ENCODE measurements at places on chromosomes 11 and 22. TPM values are rescaled to one million over a fixed set of nuclear protein-coding genes. Genes with fewer than 3 reads are reported as not detected.

DNA sequence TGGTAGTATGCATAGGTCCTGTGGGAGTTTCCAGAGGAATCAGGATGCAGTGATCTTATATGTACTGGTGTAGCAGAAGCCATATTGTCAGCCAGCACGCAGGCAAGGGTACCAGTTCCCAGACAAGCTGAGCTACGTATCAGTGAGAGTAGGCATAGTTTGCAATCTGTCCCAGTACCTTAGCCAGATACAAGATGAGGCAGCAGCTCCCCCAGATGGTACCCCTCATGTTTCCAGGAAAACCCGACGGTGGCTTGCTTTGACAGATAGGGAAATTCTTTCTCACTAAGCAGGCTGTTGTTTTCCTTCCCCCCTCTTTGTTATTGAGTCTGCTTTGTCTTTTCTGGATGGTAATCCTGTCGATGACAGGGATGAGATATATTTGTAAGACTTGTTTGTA is 109.7 kb upstream of the RRM1 start:
- H3K27me3 ChIP-seq, result no peaks in the 10 kb centered on the region
- no peaks in the 10 kb centered on the region for H3K36me3 ChIP-seq
- peaks cover 31% of the 10 kb centered on the region for H3K4me1 ChIP-seq
- H3K27ac ChIP-seq, result no peak overlapping the region
- no peak overlapping the region for H3K4me3 ChIP-seq

GRCh38 chr11:65680192-65680743 is 17.6 kb upstream of the RELA start:
- no peak overlapping the region for H3K4me3 ChIP-seq
- DNase-seq, result no peak
- no peaks in the 10 kb centered on the region for H3K27me3 ChIP-seq
- no peaks in the 10 kb centered on the region for H3K4me1 ChIP-seq

DNA sequence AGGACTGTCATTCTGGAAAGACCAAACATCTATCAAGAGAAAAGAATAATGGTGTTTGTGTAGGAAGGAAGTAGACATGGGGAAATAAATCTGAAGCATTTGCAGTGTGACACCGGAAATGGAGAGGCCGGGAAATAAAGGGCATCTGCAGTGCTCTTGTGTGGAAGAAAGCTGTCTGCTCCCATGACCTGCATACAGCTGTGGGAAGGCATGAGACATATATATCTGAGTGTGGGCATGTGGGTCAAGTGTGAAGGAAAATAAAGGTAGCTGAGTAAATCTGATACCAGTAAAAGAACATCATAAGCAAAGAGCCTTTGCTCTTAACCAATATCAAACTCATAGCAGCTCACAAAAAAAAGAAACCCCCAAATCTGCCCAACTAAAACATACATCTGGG is 72.1 kb upstream of the OR5AK2 start:
- H3K36me3 ChIP-seq, result no peaks in the 10 kb centered on the region
- no peaks in the 10 kb centered on the region for H3K4me1 ChIP-seq
- H3K4me3 ChIP-seq, result no peak overlapping the region

DNA sequence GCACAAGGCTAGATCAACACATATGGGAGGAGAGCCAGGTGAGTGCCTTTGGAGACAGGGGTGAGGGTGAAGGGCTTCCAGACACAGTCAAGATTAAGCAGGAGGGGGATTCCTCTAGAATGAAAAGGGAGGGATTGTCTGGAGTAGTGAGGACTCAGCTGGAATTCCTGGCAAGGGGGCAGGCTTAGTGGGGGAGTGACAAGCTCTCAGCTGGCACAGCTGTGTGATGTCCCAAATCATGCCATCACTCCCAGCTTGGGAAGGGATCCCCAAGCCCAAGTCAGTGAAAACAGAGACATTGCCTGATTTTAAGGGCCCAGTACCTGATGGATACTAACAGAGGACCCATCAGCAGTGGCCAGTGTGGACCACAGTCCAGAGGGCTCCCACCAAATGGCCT is 119.0 kb downstream of the MPPED2 start:
- H3K4me1 ChIP-seq, result peaks cover 51% of the 10 kb centered on the region
- no peak for DNase-seq
- H3K36me3 ChIP-seq, result no peaks in the 10 kb centered on the region
- H3K27ac ChIP-seq, result no peak overlapping the region
- H3K4me3 ChIP-seq, result no peak overlapping the region
- no peaks in the 10 kb centered on the region for H3K27me3 ChIP-seq

DNA sequence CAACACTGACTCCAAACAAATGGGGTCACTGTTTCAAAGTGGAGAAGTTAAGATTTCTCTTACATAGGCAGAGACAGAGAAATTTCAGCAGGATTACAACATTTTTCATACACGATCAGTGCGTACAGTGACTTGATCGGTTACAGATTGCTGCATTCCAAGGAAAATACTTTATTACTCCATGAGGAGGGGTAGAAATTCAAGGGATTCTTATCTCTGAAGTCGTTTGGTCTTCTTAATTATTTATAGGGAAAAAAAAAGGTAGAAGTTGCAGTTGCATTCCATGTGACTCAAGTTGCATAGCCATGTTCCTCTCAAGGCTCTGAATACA is 10.7 kb upstream of the SMIM38 start:
- H3K27me3 ChIP-seq, result no peaks in the 10 kb centered on the region
- no peaks in the 10 kb centered on the region for H3K36me3 ChIP-seq
- H3K27ac ChIP-seq, result no peak overlapping the region
- H3K4me1 ChIP-seq, result no peaks in the 10 kb centered on the region

DNA sequence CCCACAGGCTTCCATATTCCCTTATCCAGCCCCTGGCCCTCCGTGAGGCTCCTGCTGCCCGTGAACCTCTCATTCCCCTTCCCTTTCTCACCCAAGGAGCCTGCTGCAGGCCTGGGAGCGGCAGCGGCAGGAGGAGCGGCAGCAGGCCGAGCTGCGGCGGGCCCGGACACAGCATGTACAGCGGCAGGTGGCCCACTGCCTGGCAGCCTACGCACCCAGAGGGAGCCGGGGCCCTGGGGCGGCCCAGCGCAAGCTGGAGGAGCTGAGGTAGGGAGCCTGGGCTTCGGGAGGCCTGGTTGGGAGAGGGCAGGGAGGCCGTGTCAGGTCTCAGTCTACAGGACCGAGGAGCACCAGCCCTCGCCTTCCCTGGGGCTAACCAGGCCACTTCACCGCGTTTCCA is 8.1 kb upstream of the SART1 start:
- no peak for DNase-seq
- no peak overlapping the region for H3K4me3 ChIP-seq
- H3K27me3 ChIP-seq, result peaks cover 9% of the 10 kb centered on the region
- no peaks in the 10 kb centered on the region for H3K4me1 ChIP-seq
- no peak overlapping the region for H3K27ac ChIP-seq

DNA sequence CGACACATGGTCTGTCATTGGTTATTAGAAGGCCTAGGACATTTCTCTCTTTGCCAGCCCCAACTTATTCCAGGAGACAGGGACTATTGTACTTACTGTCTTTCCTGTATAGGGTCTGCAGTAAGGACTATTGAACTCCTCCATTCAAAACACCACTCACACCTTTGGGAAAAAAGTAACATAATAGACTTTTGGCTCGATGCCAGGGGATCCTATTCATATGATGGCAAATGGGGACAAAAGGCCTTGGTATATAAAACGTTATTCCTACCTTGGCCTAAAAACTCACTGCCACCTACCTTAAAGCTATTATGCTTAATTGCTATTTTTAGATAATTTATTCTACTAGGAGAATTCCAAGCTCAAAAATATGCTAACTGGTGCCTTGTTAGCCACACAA is 6.3 kb upstream of the NDUFC2 start:
- no peak for DNase-seq
- H3K27ac ChIP-seq, result no peak overlapping the region
- H3K36me3 ChIP-seq, result no peaks in the 10 kb centered on the region
- H3K4me1 ChIP-seq, result no peaks in the 10 kb centered on the region
- no peaks in the 10 kb centered on the region for H3K27me3 ChIP-seq

DNA sequence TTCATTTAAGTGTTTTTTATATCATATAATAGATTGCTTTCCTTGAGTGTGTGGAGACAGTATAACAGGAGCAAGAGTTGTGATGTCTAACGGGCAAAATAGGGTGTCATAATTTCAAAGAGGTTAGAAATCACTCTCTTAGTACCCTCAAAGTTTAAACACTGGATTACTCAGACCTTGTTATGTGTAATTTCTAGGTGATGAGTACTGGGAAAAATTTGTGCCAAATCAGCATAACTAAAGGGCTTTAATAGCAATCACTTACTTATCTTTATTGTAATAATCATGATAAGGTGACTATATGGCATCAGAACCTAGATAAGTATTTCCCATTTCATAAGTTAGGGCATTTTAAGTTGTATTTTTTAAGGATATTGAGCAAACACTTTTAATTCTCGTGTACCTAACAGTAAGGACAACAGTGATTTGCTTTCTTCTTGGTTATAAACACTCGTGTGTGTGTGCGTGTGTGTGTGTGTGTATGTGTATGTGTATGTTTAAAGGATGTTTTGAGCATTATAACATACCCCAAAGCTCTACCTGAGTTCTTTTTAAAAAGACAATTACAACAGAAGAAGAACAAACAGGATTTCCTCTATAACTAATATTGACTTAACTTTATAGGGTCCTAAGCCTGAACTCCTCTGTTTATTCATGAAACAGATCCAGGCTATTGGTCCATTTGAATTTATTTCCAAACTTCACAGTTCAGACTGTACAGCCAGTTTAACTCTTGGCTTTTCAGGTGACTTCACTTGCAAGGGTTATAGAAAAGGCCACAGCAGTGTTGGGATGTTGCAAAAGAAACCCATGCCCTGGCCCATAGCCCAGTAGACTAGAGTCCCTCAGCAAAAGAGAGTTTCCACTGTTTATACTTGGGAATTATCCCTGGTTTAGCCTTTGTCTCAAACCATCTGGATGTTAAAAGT is 23.7 kb upstream of the PDE3B start:
- no peak overlapping the region for H3K27ac ChIP-seq
- no peak overlapping the region for H3K4me3 ChIP-seq
- no peaks in the 10 kb centered on the region for H3K36me3 ChIP-seq
- DNase-seq, result no peak

GRCh38 chr11:105740164-105740903 is 130.5 kb downstream of the GRIA4 start:
- H3K27ac ChIP-seq, result no peak overlapping the region
- no peaks in the 10 kb centered on the region for H3K36me3 ChIP-seq
- no peaks in the 10 kb centered on the region for H3K27me3 ChIP-seq
- DNase-seq, result no peak

Gene CHRM1
- total RNA-seq, result not detected

Gene SLC5A4
- total RNA-seq, result 0.12 TPM

Gene SEC14L2
- total RNA-seq, result 0.63 TPM

Gene RAB38
- 0.32 TPM for total RNA-seq

Gene GPHA2
- total RNA-seq, result not detected

Gene DDI1
- not detected for total RNA-seq

Gene A4GALT
- total RNA-seq, result 61.4 TPM

Data from heart right ventricle (tissue), 16 donors.